CD4-positive, alpha-beta T cell treated with Interleukin-6 for 4 hours (primary cell): ENCODE measurements at places on chromosomes 3 and 15.

- no peak for DNase-seq
These were observed 247.2 kb upstream of the LRRN1 start for GRCh38 chr3:3551981-3552380.

- DNase-seq = no peak
These were observed 55.5 kb upstream of the FSTL1 start for GRCh38 chr3:120506076-120506827.

GRCh38 chr3:194205675-194206133, 69.8 kb downstream of the HES1 start:
- DNase-seq = peak; percentile 15

DNA sequence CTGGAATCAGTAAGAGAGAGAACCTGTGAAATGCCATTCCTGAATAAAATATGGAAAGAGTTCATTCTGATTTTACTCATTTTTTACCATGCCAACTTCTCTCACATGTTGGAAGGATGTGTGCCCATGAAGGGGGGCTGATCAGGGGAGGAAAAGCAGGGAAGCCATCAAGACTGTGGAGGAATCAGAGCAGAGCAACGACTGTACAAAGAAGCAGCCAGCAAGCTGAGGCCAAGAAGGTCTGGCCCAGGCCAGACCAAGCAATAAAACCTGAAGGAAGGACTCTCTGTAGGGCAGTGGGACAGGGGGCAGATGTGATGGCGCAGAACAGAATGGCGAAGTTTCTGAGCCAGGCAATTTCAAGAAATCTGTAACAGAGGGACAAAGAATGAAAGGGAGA, 24.0 kb upstream of the ARNT2 start:
- DNase-seq = no peak

GRCh38 chr15:54250326-54250725, 272.1 kb downstream of the UNC13C start:
- DNase-seq = no peak

GRCh38 chr3:15923640-15924405, 126.0 kb upstream of the ANKRD28 start:
- DNase-seq = no peak

GRCh38 chr3:76040946-76041345, 255.6 kb upstream of the ZNF717 start:
- DNase-seq = no peak

- DNase-seq = peak; percentile 30
These were observed 161.3 kb downstream of the KLF13 start for GRCh38 chr15:31487811-31488436.

- no peak for DNase-seq
These were observed 64.4 kb downstream of the CRYBG3 start for GRCh38 chr3:97885931-97886824.

DNA sequence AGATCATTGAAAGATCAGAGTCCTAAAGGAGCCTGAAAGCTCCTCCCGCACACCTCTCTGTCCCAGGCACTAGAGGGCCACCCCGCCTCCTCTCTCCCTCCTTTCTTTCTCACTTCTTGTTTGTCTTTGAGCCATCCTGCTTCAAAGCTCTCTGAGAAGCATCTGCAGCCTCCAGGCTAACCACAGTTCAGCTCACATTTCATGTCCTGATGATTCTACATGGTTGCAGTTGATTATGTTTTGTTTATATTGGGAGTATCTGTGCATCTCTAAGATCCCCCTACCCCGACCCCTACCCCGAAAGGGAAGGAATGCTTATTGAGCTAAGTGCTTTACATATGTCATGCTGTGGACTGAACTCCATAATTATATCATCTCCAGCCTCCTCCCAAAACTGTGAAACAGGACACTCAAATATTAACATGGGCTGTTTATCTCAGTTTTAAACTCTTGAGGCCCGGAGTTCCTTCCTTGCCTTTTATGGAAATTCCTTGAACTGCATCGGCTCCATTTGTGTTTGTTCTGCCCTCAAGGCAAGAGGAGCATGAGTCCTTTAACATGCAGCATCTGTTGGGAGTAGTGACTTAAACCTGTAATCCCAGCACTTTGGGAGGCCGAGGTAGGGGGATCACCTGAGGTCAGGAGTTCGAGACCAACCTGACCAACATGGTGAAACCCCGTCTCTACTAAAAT, 30.9 kb downstream of the MGLL start:
- DNase-seq = peak; percentile 6

- DNase-seq = no peak
These were observed 51.6 kb downstream of the GATM start for GRCh38 chr15:45326741-45327140.

GRCh38 chr3:71875461-71875947, 90.6 kb upstream of the PROK2 start:
- DNase-seq = peak; percentile 80

- DNase-seq = no peak
These were observed 27.2 kb downstream of the SCN11A start for GRCh38 chr3:39024497-39024896.

GRCh38 chr3:43155464-43156121, 49.7 kb upstream of the POMGNT2 start:
- DNase-seq = no peak

GRCh38 chr3:105842943-105843342, 25.9 kb downstream of the CBLB start:
- no peak for DNase-seq

- peak; percentile 59 for DNase-seq
These were observed 39.7 kb downstream of the SPATA12 start for GRCh38 chr3:57100046-57100695.

- peak; percentile 83 for DNase-seq
These were observed 1.5 kb upstream of the LIMD1 start for GRCh38 chr3:45592830-45593707.

GRCh38 chr3:196994056-196994455, 25.4 kb upstream of the PIGZ start:
- no peak for DNase-seq

- DNase-seq = no peak
These were observed 470.8 kb upstream of the ROBO1 start for GRCh38 chr3:80238606-80239005.

- DNase-seq = no peak
These were observed 89.0 kb upstream of the PFN2 start for GRCh38 chr3:150059729-150060128.

- no peak for DNase-seq
These were observed 22.1 kb upstream of the PRR23E start for GRCh38 chr3:127170814-127171213.

DNA sequence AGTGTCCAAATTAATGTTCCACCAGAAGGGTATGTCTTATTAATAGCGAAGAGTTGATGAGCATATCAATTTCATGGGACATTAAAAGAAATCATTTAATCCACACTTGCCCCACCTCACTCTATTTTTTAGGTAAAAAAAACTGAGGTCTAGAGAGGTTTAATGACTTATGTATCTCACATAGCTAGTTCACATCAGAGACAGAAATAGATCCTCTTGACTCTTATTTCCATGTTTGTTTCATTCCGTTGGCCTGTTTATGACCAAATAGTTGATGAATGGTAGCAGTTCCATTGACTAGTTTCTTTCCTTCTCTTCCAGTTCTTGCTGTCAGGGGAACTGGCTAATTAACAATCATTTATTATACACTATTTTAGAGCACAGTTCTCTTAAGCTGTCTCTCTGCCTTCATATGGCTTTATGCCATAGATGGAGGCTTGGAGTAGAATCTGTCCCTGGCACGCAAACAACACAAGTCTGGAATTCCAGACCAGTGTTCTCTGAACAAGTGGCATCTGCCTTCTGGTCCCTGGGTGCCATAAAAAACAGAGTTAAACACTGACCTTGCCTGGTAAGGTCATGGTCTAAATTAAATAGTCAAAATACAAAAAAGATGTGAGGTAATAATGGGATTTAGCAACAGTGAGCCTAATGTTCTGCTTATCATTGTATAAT, 220.0 kb upstream of the CGNL1 start:
- no peak for DNase-seq

DNA sequence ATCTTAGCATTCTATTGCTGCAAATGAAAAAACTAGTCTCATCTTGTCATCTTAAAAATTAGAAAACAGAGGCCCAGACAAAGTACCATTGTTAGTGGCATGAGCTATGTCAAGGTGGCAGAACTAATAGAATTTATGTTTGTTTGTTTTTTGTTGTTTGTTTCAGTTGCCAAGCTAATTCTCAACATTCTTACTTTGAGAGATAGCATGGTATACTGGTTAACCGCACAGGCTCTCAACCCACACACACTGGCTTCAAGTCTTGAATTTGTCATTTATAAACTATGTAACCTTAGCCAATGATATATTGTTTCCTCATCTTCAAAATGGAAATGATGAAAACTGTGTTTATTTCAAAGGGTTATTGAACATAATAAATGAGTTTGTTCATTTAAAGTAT, 367.6 kb upstream of the PLSCR5 start:
- no peak for DNase-seq

- DNase-seq = peak; percentile 47
These were observed 447 bp upstream of the SHQ1 start for GRCh38 chr3:72848703-72849081.

GRCh38 chr3:46695177-46695961, 1.9 kb upstream of the ALS2CL start:
- peak; percentile 68 for DNase-seq

- DNase-seq = no peak
These were observed 24.7 kb downstream of the MAGI1 start for GRCh38 chr3:66014056-66014455.
